Stimulated activated CD8-positive, alpha-beta memory T cell treated with anti-CD3 and anti-CD28 coated beads, Interleukin-2, amount 100 ng/mL, for 1 hour (primary cell): ENCODE measurements at places on chromosomes 1 and 21.
A peak's percentile ranks its signal among the peaks of the same experiment; 100 is the strongest.

GRCh38 chr21:45572231-45572630, 30.0 kb upstream of the SLC19A1 start:
- DNase-seq = no peak

DNA sequence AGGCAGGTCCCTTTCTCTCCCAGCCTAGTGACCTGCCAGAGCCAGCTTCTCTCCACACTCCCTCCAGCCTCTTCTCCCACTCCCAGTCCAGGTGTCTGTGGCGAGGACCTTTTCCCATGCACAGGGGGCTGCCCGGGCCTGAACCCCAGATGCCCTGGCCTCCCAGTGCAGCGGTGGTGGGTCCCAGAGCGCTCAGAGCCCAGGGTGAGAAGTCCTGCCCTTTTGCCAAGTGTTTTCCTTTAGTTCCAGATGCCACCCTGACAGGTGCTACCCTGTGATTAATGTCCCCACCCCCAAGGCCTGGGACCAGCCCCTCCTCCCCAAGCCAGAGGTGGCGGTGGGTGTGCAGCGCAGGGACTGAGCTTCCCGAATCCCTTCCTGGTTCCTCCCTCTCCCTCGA, 90.4 kb downstream of the PAX7 start:
- no peak for DNase-seq

GRCh38 chr1:184753608-184754475, 816 bp downstream of the EDEM3 start:
- DNase-seq = peak; percentile 20

GRCh38 chr1:228016653-228017355, 10.0 kb downstream of the WNT3A start:
- DNase-seq = no peak

DNA sequence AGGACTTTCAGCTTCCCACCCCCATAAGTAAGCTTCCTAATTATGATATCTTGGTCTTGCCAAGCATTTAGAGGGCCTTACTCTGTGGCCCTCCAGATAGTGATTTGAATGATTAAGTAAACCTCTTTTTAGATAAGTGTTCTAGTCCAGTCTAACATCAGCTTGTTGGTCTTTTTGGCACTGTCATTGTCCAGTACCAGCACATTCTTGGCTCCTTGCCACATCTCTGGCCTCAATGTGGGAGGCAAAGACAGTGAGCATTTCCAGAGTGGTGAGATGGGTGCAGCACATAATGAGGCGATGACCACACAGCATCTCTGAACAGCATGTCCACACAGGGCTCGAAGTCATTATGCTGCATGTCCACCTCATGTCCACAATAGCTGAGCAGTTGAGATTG, 6.1 kb downstream of the CAPZA1 start:
- DNase-seq = no peak

DNA sequence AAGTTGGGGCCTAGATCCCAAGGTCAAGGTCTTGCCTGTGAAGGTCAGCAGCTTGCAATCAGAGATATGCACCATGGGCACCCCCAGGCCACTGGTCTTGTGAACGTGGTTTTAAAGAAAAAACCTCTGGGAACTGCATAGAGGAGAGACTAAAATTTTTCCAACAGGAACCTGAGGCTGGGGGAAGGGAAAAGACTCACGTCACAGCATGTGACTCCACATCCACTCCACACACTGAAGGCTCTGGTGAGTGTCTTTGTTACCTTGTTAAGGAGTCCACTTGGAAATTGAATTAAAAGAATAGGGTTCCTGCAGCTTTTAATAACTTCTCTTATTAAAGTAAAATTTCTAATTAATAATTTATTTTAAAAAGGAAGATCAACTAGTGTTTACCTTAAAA, 224.9 kb downstream of the DAB1 start:
- DNase-seq = no peak

DNA sequence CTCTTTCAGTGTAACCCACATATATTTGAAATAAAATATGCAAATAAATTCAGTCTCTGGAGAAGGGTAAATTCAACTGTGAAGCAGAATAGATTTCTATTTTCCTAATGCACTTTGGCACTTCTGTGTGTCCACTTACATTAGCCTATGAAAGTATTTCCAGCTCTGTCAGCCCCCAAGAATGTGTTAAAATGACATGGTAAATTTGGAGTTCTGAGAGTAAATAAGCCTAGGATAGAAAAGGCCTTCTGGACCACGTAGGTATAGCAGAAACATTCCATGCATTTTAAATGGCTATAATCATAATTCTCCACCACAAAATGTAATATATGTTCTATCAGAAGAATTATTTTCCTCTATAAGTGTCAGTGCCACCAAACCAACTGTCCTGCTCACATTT, 276.2 kb downstream of the NEGR1 start:
- no peak for DNase-seq

DNA sequence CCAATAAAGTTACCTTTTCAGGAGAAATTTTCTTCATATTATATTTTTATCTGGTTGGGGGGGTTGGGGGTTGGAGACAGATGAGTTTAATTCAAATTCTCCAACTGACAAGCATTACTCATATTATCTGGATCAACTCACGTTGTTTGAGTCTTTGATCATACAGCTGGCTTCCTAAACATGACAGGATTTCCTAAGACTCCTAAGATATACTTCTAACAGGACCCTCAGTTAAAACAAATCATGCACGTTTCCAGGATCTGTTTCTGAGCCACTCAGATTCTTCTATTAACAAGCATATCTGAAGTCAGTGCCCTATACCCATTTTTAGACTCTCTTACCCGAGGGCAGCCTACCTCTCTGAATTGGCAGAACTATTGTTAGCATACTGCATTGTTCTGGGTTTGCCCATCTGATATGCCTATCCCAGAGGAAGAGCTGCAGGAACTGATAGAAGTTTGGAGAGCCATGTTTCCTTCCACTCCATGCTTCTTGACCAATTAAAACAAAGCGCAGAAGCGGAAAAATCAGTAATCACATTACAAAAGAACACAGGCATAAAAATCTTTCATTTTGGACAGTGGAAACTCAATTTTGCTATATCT, 653.9 kb downstream of the LTN1 start:
- DNase-seq = no peak

GRCh38 chr1:110787328-110788071, 85.4 kb upstream of the CD53 start:
- DNase-seq = no peak
